Activated CD8-positive, alpha-beta T cell treated with anti-CD3 and anti-CD28 coated beads for 36 hours (primary cell): ENCODE measurements at places on chromosomes 4 and X. TPM values are rescaled to one million over a fixed set of nuclear protein-coding genes. Genes with fewer than 3 reads are reported as not detected.

PLK4 gene
- 42.0 TPM for total RNA-seq

CBLL2 gene
- total RNA-seq: not detected

UGT2B17 gene
- not detected for total RNA-seq

TCP11X1 gene
- not detected for total RNA-seq

FBXO8 gene
- total RNA-seq: 15.1 TPM

SHROOM2 gene
- total RNA-seq: not detected

TBC1D8B gene
- 0.40 TPM for total RNA-seq

OGT gene
- 354 TPM for total RNA-seq

TRPC5OS gene
- not detected for total RNA-seq

CDS1 gene
- total RNA-seq: 0.25 TPM

GABRA4 gene
- not detected for total RNA-seq

HAUS7 gene
- 58.8 TPM for total RNA-seq

IQCM gene
- not detected for total RNA-seq

RPL39 gene
- 2,778 TPM for total RNA-seq

CFAP47 gene
- not detected for total RNA-seq

GRIA3 gene
- total RNA-seq: not detected

CENPVL2 gene
- total RNA-seq: not detected

CACNA1F gene
- 1.1 TPM for total RNA-seq

TREX2 gene
- total RNA-seq: 0.78 TPM

IL1RAPL2 gene
- not detected for total RNA-seq

VCX3B gene
- total RNA-seq: not detected

BBS12 gene
- 0.89 TPM for total RNA-seq

ADH1B gene
- not detected for total RNA-seq

NEIL3 gene
- total RNA-seq: 16.6 TPM

ATP11C gene
- total RNA-seq: 27.0 TPM

PNMA3 gene
- 1.4 TPM for total RNA-seq

RASSF6 gene
- total RNA-seq: not detected

DCAF4L1 gene
- 0.31 TPM for total RNA-seq

SATL1 gene
- total RNA-seq: not detected

TSPAN5 gene
- total RNA-seq: 21.9 TPM

FAM193A gene
- total RNA-seq: 22.9 TPM
